ENCODE measurements at places on chromosomes 3 and 15.

DNA sequence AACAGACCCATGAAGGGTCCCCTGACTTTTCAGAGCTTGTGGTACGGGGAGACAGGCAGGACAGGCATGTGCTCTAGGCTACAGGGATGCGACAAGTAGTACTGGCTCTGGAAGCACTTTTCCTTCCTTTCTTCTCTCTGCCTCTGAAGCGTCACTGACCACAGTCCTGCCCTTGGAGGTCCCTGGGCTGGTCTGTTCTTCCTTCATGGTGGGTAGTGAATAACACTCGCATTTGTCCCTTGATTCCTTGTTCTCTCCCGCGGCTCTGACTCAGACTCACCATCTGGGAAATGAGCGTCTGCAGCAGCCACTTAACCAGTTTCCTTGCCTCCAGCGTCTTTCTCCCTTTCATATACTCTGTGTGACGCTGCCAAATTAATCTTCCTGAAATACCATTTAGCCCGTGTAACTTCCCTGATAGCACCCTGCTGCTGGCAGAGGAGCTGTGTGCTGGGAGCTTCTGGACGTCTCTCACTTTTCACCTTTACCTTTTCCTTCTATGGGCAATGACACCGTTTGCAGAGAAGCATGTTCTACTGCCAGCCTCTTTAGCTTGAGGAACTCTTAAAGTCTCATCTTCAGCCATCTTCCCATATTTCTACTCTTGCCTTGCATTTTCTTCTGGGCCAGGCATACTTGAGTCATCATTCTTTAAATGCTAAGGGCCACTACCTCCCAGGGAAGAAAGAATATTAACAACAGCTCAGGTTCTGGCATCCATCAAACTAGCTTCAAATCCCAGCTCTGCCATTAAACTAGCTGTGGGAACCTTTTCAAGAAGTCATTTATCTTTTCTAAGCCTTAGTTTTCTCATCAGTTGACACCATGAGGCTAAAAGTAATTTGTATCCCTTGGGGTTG, 33.6 kb downstream of the TMEM45A start:
- no peak for DNase-seq

DNA sequence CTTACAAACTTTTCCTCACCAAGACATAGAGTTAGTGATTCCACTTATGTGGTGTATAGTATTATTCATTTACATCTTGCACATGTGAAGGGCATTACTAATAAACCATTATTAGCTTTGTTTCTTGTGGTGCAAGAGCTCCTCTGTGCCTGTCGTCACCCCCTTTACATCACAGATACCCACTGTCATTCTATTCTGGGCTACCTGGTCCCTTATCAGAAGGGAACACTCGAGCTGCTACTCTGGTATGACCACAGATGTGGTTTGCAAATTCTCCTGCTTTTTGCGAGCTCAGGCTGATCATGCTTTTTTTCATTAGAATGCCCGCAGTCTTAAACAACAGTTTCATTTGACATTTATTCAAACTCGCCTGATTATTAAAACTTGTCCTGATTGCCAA, 13.9 kb upstream of the SENP2 start:
- DNase-seq = no peak

DNA sequence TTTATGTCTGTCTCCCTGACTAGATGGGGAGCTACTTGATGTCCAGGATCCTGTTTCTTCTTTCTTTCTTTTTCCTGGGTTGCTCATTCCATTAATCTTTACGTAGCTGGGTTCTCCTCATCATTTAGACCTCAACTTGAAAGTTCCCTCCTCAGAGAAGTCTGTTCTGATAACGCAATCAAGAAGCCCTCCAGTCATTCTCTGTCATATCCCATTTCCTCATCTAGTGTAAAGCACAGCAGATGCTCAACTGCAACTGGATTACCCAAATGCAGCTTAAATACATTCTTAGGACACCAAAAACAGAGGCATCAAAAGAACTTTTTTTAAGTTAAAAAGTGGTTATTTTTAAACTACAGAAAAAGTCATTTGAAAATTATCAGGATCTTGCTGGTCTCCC, 51.7 kb upstream of the ST3GAL6 start:
- DNase-seq = no peak

- DNase-seq = no peak
Measured at GRCh38 chr3:46553154-46553553, 12.9 kb downstream of the LRRC2 start.

DNA sequence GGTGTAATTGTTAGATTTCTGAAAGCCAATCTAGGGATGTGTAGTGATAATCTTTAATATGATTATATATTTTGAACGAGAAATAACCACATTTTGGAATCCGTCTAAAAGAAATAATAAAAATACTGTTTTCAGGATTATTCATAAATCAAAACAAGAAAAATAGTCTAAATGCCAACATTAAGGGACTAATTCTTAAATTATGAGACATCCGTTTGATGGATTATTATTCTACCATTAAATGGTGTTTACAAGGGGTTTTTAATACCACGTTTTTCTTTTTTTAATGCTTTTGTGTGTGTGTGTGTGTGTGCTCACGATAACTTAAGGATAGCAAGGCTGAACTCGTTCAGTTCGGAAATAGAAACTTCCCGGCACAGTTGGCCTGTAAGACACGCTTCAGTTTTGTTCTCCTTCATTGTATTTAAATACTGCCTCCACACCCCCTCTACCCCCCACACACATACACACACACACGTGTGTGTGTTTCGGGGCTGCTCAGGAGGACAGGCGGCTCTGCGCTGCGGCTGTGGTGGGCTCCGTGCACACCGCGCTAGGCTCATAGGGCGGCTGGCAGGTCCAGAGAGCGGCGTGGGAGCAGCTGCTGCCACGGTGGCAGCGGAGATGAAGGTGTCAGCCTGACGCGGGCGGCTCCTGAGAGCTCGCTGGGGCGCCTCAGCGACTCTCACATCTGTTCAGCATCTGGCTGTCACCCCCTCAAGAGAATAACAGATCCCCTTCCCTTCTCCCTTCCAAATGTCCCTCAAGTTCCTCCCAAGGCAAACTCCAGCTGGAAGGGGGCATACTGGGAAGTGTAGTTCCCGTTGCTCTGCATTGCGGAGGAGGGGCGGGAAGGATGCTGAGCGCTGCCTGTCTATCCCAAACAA, 23.0 kb upstream of the ANP32A start:
- no peak for DNase-seq

DNA sequence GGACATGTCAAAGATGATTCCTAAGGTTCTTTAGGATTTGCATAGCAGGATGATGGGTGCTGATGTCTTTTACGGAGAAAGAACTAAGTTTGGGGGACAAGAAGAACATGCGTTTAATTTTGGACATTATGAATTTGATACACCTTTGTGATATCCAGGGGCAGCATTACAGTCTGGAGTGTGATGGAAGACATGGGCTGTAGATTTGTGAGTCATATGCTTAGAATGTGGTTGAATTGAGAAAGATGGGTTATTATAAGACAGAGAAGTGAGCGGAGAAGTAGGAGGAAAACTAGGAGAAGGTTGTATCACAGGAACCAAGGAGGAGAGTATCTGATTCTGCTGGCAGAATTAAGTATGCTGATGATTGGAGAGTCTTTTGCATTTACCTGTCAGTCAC, 20.6 kb downstream of the NEO1 start:
- DNase-seq = no peak

- DNase-seq = no peak
Measured at GRCh38 chr15:101370330-101371024, 75.4 kb upstream of the SNRPA1 start.

GRCh38 chr3:115325539-115325938, 178.5 kb upstream of the ZBTB20 start:
- DNase-seq = no peak

- no peak for DNase-seq
Measured at GRCh38 chr15:50183112-50183794, 1.3 kb downstream of the SLC27A2 start.

DNA sequence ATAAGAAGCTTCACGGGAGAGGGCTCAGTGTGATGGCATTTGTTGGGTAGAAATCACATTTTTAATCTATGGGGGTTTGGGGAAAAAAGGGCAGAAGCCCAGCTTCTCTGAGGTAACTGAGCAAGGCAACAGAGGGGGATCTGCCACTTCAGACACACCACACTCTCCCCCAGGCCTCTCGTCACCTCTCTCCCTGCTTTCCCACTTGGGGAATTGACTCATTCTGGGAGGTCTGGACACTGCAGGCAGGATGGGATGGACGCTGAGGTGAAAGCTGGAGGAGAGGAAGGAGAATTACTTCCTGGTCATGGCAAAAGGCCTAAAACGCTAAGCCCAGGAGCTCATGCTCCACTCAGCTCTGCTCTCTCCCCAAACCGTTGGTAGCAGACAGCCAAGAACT, 33.2 kb downstream of the MYO5C start:
- DNase-seq = no peak

DNA sequence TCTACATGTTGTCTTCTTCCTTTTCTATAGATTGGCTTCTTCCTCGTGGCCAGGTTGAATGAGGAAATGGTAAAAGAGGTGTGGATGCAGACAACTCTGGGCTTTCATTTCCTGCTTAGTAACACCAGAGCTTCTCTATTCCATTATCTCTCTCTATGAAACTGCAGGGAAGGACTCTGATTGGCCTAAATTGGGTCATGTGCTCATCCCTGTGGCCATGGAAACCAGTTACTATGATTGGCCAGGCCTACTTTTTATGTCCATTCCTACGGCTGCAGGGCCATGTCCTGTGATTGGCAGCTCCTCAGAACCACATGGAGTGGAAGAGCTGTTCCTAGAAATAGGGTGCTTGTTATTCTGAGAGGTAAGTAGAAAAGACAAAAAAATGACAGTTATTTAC, 486.9 kb upstream of the ADAMTS9 start:
- DNase-seq = no peak

- no peak for DNase-seq
Measured at GRCh38 chr3:194306109-194306686, 44.9 kb downstream of the CPN2 start.

- DNase-seq = no peak
Measured at GRCh38 chr3:12875857-12876836, 34.8 kb upstream of the RPL32 start.

DNA sequence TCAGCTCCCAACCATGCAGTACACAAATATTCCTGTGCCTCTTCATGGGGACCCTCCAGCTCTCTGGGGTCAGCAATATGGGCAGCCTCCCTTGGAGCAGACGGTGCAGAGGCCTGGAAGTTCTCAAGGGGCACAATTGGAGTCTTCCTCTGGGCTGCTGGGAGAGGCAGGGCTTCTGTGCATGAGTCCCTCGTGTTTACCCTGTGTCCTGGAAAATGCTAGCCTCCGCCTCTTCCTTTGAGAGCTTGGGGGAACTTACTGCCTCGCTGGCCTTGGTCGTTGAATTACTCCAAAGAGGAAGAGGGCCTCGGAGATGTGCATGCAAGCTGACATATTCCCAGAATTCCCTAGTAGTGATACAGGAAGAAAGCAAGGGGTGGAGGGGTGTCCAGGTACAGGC, 284.4 kb upstream of the IGF1R start:
- no peak for DNase-seq

GRCh38 chr3:129317848-129318247, 39.2 kb downstream of the HMCES start:
- no peak for DNase-seq

DNA sequence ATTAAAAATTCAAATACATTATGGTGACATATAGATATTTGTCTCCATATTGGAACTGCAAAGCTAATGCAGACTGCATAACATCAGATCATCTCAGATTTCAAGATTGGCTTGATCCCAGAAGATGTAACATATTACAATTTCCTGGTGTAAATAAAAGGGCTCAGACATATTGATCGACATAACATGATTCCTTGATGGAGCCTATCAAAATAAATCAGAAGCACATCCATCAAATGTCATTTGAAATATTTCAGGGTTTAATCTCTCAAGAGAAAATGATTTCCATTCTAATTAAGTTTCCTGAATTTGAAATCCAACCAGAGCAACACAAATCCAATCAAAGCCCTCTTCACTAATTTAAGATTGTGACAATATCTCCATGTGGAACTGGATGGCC, 75.1 kb upstream of the UNC13C start:
- DNase-seq = no peak

- no peak for DNase-seq
Measured at GRCh38 chr3:178186666-178187065, 349.6 kb upstream of the KCNMB2 start.

DNA sequence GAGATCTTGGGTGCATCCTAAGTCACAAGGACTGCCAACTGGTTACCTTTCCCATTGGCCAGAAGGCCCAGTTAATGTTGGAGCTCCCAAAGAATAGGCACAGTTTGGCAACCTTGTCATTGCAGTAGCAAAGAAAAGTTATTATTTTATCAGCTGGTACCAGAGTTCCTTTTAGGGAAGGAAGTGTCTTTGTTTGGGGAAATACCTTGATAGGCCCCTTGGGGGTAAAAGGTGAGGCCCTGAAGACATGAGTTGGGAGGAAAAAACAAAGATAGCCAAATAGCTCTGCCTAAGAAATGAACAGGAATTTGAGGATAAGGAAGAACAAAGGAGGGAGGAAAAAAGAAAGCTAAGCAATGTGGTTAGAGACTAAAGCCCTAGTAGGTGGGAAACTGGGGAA, 85.8 kb downstream of the ANP32A start:
- no peak for DNase-seq

DNA sequence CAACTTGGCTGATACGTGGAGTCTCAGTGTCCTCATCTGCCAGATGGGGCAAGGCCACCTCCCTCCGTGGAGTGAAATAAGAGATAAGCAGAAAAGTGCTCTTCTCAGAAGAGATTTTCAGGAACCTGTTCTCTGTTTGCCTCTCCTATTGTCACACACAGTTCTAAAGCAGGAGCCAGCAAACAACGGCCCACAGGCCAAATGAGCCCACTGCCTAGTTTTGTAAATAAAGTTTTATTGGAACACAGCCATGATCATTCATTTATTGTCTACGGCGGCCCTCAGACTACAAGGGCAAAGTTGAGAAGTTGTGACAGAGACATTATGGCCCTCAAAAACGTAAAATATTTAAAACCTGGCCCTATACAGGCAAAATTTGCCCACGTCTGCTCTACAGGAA, 256.8 kb upstream of the IGF1R start:
- DNase-seq = no peak

- no peak for DNase-seq
Measured at GRCh38 chr3:3346556-3346955, 167.1 kb upstream of the CRBN start.

All from SW 1271 (cell line).